ENCODE measurements at places on chromosomes 11 and 22.

DNA sequence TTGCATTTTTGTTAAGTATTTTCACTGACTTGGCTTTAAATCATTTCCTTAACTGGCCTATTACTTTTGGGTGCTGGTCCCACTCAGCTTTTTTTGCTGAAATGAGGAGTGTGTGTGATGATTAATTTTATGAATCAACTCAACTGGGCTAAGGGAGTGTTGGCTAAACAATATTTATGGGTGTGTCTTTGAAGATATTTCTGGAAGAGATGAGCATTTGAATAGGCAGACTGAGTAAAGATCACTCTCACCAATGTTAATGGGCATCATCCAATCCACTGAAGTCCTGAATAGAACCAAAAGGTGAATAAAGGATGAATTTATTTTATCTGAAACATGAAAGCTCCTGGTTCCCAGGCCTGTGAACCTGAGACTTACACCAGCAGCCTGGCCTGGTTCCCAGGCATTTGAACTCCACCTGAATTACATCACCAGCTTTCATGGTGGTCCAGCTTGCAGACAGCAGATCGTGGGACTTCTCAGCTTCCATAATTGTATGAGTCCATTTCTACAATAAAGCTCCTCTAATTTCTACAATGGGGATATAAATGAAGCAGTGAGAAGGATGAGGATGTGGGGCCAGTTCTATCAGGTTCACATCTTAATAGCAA, 241.3 kb upstream of the ZC3H12C start:
- no peaks in the 10 kb centered on the region for H3K36me3 ChIP-seq
- no peak overlapping the region for H3K4me3 ChIP-seq
- no peaks in the 10 kb centered on the region for H3K27me3 ChIP-seq

GRCh38 chr11:43021466-43021865, 290.3 kb upstream of the API5 start:
- no peaks in the 10 kb centered on the region for H3K27me3 ChIP-seq
- DNase-seq, result no peak
- no peaks in the 10 kb centered on the region for H3K4me1 ChIP-seq
- no peak overlapping the region for H3K4me3 ChIP-seq
- no peak overlapping the region for H3K27ac ChIP-seq

GRCh38 chr22:38997518-38997917, 15.4 kb downstream of the APOBEC3B start:
- H3K36me3 ChIP-seq, result no peaks in the 10 kb centered on the region
- DNase-seq, result no peak
- H3K27me3 ChIP-seq, result no peaks in the 10 kb centered on the region
- peaks cover 2% of the 10 kb centered on the region for H3K4me1 ChIP-seq
- H3K4me3 ChIP-seq, result no peak overlapping the region
- no peak overlapping the region for H3K27ac ChIP-seq

DNA sequence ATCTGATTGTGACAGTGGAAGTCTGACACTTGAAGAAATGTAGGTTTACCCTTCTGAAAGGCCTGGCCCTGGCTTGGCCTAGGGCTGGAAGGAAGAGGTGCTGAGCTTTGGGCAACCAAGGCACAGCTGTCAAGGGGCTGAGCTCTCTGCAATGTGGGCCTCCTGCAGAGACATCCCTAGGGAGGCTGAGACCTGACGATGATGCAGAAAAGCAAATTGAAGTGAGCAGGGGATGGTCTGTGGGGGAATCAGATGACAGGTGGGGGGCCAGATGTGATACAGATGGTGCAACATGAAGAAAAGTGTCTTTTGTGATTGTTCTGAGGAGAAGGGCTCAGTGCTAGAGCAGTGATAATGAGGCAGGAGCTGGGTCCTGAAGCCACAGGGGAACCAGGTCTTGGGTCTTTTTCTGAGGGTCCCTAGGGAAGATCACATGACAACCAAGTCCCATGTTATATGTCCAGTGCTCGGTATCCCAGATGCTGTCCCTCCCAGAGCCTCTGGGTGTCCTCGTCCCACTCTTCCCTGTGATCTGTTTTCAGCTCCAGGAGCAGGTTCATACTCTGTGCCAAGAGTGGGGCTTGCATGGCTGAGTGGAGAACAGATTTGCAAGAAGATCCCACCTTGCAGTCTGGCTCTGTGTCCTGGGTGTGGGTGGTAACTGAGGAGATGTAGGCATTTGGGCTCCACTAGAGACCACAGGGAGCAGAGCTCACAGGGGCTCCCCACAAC, 79.9 kb upstream of the VPREB1 start:
- H3K27me3 ChIP-seq, result no peaks in the 10 kb centered on the region
- no peaks in the 10 kb centered on the region for H3K36me3 ChIP-seq
- peaks cover 80% of the 10 kb centered on the region for H3K4me1 ChIP-seq
- peak overlapping the region; percentile 98 for H3K27ac ChIP-seq

GRCh38 chr11:69242266-69242920, 51.6 kb upstream of the MYEOV start:
- no peak overlapping the region for H3K27ac ChIP-seq
- no peaks in the 10 kb centered on the region for H3K27me3 ChIP-seq
- no peak overlapping the region for H3K4me3 ChIP-seq
- peak; percentile 18 for DNase-seq

- no peaks in the 10 kb centered on the region for H3K4me1 ChIP-seq
- H3K27me3 ChIP-seq, result peaks cover 13% of the 10 kb centered on the region
- H3K27ac ChIP-seq, result no peak overlapping the region
- no peaks in the 10 kb centered on the region for H3K36me3 ChIP-seq
Observed at GRCh38 chr11:69865707-69866106, 46.5 kb upstream of the FGF3 start.
